ENCODE measurements at places on chromosomes 11 and 22. TPM values are rescaled to one million over a fixed set of nuclear protein-coding genes. Genes with fewer than 3 reads are reported as not detected.

The DERL3 gene
- 1.9 TPM for total RNA-seq

The PKNOX2 gene
- total RNA-seq, result 0.04 TPM

The SIK2 gene
- 8.7 TPM for total RNA-seq

The MYOD1 gene
- not detected for total RNA-seq

The TTC38 gene
- total RNA-seq, result 15.6 TPM

GRCh38 chr11:43950311-43950855, 7.9 kb downstream of the C11orf96 start:
- no peak for DNase-seq

- no peak for DNase-seq
Observed at GRCh38 chr22:47567126-47568090, 805.0 kb downstream of the TBC1D22A start.

- no peak for DNase-seq
Observed at GRCh38 chr11:110182886-110183285, 89.7 kb downstream of the ZC3H12C start.

- DNase-seq, result peak; percentile 52
Observed at GRCh38 chr11:19698493-19699292, 13.9 kb upstream of the NAV2 start.

DNA sequence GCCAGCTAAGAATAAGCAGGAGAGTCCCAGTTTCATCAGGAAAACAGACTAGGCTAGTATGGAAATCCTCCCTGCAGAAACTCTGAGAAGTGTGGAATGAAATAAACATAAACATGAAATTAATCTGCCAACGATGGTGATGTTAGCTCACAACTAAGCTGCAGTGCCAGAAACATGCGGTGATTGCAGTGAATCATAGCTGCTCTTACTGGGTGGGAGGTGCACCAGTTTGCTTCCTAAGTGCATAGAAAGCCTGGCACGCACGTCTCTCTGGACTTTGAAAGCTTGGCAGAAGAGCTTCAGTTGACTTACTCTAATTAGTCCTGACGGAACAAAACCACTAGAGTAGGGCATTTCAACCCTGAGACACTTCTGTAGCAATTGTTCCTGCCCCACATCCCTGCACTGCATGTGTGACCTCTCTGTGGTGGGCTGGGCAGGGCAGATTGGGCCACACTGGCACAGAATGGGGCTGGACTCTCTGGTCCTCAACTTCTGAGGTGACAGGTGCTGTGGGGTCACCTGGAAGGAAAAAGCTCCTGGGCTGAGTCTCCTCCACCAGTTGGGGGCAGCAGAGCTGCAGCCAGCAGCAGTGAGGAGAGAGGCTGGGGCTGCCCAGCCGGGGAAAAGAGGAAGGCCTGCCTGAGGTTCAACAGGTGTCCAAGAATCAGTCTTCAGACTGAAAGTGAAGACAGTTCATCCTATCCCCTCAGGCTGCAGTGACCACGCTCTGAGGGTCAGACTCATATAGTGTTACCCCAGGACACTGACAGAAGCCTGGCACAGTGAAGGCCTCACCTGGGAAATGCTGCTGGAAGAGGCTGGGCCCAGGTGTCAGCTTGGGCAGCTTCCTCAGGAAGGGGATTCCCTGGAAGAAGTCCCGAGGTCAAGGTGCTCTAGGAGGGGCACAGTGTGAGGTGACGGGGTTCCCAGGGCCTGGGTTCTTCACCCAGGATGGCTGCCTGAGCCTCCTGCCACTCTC, 40.5 kb downstream of the GGTLC2 start:
- DNase-seq, result no peak

- no peak for DNase-seq
Observed at GRCh38 chr11:107991868-107992414, 16.8 kb upstream of the CUL5 start.

DNA sequence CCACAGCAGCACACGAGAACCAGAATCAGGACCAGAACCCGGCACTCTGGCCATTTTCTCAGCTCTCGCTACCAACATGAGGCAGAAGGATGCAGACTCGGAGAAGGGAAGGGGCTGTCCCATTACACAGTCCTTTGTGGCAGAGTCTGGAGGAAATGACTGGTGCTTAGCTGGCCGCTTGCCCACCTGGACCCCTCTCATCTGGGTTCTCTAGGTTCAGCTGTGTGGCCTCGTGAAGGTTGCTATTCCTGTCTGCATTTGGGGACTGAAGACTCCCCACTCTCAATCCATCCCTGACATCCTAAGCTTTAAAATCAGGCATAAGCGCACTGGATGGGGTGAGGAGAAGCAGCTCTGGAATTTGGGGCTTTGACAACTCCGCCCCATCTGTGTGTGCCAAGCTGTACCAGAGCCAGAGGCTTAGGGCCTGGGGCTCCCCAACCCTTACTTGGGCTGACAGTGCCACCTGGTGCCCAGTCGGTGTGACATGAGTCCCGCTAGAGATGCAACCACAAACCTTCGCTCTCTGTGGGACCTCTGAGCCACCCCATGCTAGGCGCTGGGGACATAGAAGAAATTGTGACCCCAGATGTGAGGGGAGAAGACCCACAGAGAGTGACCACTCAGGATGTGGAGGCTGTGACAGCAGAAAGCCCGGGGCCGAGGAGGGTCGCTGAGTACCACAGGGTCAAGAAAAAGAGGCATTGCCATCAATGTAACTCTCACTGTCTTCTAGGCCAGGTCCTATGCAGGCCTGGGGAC, 35.8 kb upstream of the FCHSD2 start:
- peak; percentile 41 for DNase-seq

DNA sequence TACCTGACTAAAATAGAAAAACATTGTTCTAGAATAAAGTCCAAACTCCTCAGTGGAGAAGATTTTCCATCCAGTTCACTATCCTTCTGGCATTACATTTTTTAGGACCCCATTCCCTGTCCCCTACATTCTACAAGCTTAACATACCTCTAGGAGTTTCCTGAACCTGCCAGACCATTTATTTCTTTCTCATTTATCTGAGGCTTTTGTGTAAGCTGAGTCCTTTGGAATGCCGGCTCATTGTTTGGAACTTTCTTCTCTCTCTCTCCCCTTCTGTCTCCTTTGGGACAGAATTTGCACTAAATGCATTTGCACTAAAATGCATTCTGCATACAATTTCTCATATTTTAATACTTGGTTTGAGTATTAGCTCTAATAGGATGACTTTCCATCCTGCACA, 393.0 kb upstream of the ANO3 start:
- DNase-seq, result no peak

DNA sequence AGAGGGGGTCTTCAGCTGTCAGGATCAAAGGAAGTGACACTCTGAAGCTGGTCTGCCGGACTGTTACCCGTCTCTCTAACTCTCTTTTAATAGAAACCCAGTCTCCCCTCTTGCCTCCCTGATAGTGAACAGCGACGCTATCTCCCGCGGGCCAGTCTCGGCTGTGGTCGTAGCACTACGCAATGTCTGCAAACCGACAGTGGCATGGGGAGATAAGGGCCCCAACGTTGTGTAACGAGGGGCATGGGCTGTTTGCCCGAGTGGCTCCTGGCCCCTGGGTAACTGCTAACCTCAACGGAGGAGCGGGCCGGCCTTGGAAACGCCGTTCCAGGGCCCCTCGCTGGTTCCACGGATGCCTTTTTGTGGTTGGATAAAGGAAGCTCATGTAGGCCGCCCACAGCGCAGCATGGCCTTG, 23.3 kb downstream of the ZBTB16 start:
- DNase-seq, result no peak

DNA sequence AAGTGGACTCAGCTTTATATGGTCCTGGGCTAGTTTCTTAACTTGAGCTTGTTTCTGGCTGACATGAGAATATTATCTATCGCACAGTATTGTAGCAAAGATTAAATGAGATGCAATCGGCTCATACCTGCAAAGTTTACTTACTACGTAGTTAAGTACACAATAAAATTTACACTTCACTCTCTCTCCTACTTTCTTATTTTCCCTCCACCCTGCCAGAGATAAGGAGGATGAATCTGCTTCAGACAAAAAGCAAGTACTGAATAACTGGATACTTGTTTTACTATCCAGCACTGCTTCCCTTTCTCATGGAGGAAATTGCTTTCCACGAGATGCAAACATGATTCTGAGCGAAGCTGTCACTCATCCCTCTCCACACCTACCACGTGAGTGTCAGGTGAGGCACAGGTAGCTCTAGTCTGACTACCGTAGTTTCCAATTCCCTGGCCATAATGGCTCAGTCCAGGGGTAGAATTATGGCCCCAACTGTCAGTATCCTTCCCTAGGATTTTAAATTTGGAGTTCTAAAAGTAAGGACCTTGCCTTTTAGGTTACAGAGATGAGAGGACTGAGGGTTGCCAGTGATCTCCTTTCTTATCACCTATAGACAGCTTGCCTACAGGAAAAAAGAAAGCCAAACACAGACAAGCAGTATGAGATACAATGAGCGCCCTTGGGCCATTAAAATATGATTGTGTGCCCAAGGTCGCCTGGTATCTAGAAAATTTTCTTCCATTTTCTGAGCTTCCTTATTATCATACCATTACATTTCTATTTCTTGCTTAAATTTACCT, 39.8 kb downstream of the GAB2 start:
- no peak for DNase-seq

DNA sequence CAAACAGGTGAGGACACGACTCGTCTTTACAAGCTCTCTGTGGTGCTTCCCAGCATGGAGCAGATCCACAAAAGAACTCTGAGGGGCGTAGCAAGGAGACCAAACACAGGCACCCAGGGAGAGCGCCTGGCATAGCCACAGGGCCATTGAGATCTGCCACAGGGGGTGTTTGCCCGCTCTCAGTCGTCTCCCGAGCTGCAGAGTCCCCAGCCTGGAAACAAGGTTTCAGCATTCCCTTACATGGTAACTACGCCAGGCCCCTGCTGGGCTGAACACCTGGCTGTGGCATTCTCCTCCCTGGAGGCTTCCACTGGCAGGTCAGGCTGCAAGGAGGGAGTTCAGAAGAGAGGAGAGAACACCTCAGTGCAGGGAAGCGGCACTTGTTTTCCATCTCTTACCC, 962.1 kb downstream of the NTM start:
- DNase-seq, result no peak

- DNase-seq, result no peak
Observed at GRCh38 chr11:134664447-134665187, 252.6 kb upstream of the B3GAT1 start.

GRCh38 chr22:37167176-37167980, 17.7 kb upstream of the IL2RB start:
- no peak for DNase-seq
